Activated naive CD8-positive, alpha-beta T cell treated with anti-CD3 and anti-CD28 coated beads for 36 hours (primary cell): ENCODE measurements at places on chromosomes 4 and X. TPM values are rescaled to one million over a fixed set of nuclear protein-coding genes. Genes with fewer than 3 reads are reported as not detected.

Gene TMEM47
- not detected for total RNA-seq

Gene GAGE2A
- total RNA-seq, result not detected

Gene GYPB
- not detected for total RNA-seq

Gene ZCCHC18
- total RNA-seq, result 5.5 TPM

Gene HMX1
- total RNA-seq, result not detected

Gene SAGE1
- not detected for total RNA-seq
